ENCODE measurements at places on chromosomes 7 and 10.

DNA sequence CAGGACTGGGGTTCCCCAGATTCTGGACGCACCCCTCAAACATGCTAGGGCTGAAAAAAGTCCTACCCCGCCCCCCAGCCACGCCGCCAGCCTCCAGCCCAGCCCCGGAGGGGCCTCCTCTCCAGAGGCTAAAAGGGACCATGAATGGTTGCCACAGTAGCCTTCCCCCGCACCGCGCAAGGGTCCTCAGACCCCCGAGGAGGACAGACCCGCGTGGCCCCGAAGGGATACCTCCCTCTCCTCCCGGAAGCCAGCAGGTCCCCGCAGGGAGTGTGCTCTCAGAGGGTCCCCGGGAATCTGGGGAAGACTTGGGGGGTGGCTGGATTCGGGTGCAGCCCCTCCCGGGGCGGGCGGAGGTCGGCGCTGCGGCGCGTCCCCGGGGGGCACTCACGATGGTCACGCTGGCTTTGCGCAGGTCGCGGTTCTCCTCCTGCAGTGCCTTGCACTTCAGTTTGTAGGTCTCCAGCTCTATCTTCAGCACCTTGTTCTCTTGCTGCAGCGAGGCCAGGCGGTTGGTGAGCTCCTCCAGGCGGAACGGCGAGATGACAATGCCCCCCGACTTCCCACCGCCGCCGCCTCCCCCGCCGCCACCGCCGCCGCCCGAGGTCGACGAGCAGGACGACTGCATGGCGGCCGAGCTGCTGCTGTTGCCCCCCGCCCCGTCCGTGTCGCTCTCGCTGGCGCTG is 482 bp downstream of the CCDC6 start:
- no peak for DNase-seq

- DNase-seq = no peak
Observed at GRCh38 chr7:141208539-141208938, 134.7 kb downstream of the TMEM178B start.

DNA sequence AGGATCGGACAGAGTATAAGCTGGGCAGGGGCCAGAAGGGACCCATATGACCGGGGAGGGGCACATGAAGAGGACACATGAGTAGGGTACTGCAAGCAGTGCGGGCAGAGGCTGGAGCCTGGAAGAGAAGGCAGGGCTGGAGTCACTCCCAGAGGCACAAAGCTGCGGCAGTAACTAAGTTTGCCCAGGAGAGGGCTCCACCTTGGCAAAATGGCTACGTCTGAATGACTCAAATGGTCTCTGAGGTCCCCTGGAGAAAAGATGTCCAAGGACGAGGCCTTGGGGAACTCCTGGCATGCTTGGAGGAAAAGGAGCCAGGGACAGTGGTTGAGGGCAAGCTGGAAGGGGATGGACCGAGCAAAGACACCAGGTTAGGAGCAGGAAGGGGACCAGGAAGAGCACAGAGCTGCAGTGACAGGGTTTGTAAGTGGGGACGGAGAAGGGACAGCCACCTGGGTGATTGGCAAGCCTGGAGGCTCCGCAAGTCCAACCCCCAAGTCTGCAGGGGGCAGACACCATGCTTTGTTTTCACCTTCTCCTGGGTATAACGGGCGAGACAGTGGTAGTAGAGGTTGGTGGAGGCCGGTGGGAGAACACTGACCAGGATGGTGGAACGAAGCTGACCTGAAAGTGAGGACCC is 43.1 kb upstream of the LBX1 start:
- peak; percentile 10 for DNase-seq

GRCh38 chr10:84138478-84139125 is 707 bp upstream of the GHITM start:
- no peak for DNase-seq

GRCh38 chr10:69633673-69634635 is 3.9 kb downstream of the FAM241B start:
- no peak for DNase-seq

DNA sequence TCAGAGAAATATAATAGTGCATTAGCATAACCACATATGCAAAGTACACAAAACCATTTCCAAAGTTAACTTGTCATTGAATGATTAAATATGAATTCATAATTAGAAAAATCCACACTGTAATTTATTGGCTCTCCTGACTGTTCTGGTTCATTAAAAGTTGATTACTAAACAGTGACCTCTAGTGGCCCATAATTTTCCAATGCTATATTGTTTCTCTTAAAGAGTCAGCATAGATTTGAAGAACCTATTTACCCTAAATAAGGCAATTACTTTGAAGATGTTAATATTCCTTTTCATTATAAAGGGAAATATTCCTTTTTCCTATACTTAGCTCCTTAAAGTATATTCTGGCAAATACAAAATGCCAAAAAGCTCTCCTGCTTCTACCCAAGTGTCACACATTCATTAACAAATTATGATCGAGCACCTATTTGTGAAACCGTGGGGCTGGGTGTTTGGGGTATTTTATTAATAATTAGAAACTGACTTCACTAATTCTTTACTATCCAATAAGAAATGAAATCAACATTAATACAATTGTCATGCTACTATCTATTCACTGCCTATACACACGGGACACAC is 86.2 kb downstream of the HIBADH start:
- peak; percentile 10 for DNase-seq

GRCh38 chr10:13074563-13075451 is 25.2 kb upstream of the OPTN start:
- peak; percentile 11 for DNase-seq

- no peak for DNase-seq
Observed at GRCh38 chr10:96344178-96344577, 14.6 kb downstream of the OPALIN start.

DNA sequence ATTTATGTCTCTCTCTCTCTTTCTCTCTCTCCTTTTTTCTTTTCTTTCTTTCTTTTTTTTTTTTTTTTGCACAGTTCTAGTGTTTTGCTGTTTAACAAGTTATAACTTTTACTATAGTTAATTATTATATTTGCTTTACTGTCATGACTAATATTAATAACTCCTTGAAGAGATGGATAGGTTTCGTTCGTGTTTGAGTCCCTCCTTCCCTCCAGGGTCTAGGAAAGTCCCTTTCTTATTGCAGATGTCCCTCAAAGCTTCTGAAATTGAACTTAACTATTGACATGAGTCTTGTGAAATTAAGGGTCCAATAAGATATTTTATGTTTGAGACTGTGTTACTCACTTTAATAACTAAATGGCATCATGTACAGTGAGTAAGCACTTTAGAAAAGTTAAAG is 131.4 kb downstream of the PLXDC2 start:
- no peak for DNase-seq

GRCh38 chr10:677750-678661 is 11.5 kb downstream of the DIP2C start:
- no peak for DNase-seq

All from AG09309 (cell line).